ENCODE measurements at places on chromosomes 12 and 14. TPM values are rescaled to one million over a fixed set of nuclear protein-coding genes. Genes with fewer than 3 reads are reported as not detected.

GRCh38 chr14:61328626-61329262 lies 7.4 kb downstream of the PRKCH start:
- H3K27ac ChIP-seq: peak overlapping the region; percentile 98
- no peaks in the 10 kb centered on the region for H3K27me3 ChIP-seq
- H3K36me3 ChIP-seq: peaks cover 24% of the 10 kb centered on the region
- peak overlapping the region; percentile 92 for H3K4me3 ChIP-seq

DNA sequence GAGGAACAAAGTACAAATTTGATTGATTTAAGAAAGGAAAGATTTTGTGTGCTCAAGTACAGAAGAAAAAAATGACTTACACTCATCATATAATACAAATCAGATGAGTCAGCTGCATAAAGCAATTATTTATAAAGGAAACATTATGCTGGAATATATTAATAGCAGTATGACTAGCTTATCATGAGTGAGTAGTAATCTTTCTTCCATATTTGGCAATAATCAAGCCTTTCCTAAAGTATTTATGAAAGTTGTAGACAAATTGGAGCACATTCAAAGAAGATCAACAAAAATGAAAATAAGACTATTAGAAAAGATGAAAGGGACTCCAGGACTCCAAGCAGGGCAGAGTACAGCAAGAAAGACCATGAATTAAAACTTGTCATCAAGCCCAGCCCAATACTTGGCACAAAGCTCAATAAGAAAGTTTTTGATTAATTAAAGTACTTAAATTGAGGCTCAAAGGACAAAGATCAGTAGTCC lies 32.8 kb downstream of the CCER1 start:
- H3K4me1 ChIP-seq: no peaks in the 10 kb centered on the region
- no peak overlapping the region for H3K27ac ChIP-seq
- H3K4me3 ChIP-seq: no peak overlapping the region
- H3K36me3 ChIP-seq: no peaks in the 10 kb centered on the region

- H3K36me3 ChIP-seq: no peaks in the 10 kb centered on the region
- no peaks in the 10 kb centered on the region for H3K27me3 ChIP-seq
- peaks cover 25% of the 10 kb centered on the region for H3K4me1 ChIP-seq
- no peak overlapping the region for H3K27ac ChIP-seq
- no peak overlapping the region for H3K4me3 ChIP-seq
These were observed 10.4 kb downstream of the CORO1C start for GRCh38 chr12:108720757-108721514.

- no peaks in the 10 kb centered on the region for H3K36me3 ChIP-seq
- H3K4me3 ChIP-seq: no peak overlapping the region
- peaks cover 12% of the 10 kb centered on the region for H3K27me3 ChIP-seq
- H3K4me1 ChIP-seq: no peaks in the 10 kb centered on the region
These were observed 150.0 kb downstream of the GPR65 start for GRCh38 chr14:88154926-88155325.

The ABCD2 gene
- 3.1 TPM for total RNA-seq

GRCh38 chr12:91023326-91024004 lies 18.7 kb upstream of the EPYC start:
- H3K27me3 ChIP-seq: no peaks in the 10 kb centered on the region
- no peak for DNase-seq
- no peaks in the 10 kb centered on the region for H3K4me1 ChIP-seq
- H3K4me3 ChIP-seq: no peak overlapping the region
